Skin of body (tissue), 3 donors: ENCODE measurements at places on chromosomes 6 and 20. TPM values are rescaled to one million over a fixed set of nuclear protein-coding genes. Genes with fewer than 3 reads are reported as not detected.

GSTA4 gene
- total RNA-seq, result 47.8 TPM

DNA sequence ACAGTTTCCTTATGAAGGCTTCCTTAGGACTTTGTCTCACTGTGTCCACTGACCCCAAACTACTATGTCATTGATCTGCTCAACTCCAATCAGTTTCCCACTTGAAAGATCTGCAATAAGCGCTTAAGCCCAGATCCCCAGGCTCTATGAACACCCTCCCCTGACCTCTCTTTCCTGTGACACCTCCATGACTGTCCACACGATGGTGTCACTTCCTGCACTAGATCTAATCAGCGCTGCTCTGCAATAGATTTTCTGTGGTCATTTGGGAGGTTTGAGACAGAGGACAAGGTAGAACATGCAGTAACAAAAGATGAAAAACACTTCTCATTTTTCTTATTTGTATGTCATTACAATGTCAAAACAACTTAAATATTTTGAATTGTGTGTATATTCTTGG is 304.6 kb upstream of the AGPAT4 start:
- no peak for DNase-seq

FOXC1 gene
- 15.3 TPM for total RNA-seq

DNA sequence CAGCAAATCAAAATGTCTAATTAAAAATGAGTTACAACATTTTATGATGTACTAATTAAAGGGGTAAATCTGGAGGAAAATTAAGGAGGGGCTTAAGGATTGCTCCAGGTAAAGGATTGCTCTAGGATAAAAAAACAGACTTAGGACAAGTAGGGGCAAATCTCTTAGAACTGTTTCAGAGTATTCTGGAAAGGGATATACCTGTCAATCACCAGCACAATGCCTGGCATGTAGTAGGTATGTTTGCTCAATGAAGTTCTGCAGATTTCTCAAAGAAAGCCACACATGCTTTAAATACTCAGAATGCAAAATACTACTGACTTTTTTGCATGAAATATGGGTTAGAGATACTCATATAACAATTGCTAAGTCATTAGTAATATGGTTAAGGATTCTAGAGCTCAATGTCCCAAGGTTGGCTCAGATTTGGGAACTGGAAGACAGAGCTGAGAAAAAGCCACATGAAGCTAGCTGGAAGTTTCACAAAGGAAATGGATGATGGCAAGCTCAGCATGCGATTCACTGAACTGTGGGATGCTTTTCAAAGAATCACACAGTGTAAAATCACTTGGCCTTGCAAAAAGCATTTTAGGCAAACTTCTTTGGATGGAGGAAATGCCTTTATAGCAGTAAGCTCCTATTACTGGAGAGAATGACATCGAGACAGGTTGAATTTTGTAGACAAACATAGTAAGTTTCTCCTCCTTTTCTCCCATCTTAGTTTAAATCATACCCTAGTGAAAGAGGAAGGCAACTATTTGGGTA is 72.8 kb downstream of the MAP3K5 start:
- DNase-seq, result no peak

SNPH gene
- total RNA-seq, result 1.2 TPM

ATF6B gene
- total RNA-seq, result 23.1 TPM

DNA sequence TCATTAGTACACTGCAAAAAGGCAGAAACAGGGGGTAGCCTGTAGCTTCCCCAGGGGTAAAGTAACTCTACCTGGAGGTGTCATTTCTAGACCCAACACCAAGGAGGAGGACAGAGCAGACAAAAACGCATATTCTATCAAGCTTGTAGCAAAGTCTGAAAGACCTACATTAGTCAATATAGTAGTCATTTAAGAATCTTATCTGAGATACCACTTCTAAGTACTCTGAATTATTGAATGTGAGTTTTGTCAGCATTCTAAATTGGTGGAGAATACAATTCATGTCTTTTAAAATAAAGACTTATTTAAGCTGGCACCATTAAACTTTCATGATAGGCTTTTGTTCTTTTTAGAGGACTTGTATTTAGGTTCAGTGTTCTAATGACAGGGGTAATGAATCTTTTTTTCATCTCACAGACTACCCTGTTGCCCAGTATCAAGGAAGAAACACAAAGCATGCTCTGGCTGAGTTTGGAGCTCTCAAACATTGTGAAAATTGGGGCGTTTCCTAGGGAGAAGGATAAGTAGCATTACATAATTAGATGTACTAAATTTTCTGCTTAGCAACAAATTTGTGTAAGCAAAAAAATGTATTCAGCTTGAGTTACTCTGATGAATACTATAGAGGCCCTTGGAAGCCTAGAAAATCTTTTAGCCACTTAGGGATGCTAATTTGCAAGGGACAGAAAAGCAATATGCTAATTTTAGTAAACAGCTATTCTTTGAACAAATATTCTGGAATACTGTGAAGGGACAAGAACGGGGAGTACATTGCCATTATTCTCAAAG is 255.4 kb upstream of the HSF2 start:
- no peak for DNase-seq

PAX1 gene
- total RNA-seq, result 1.2 TPM

GRCh38 chr6:149476789-149477455 is 7.9 kb downstream of the ZC3H12D start:
- DNase-seq, result no peak

DNA sequence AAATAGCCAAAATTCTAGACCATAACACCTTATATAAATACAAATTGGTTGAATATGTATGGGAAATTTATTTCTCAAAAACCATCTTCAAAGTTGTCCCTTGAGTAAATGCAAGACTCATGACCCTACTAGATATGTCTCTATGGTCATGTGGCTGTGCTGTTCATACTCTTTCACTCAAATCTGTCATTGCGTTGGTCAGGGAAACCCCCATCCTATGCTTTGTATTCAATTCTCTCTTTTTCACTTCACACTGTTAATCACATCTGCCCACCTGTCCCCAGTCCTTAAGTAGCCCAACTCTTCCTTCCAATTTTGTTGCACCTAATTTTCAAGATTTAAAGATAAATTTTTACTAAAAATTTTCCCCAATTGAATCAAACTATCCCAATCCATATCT is 51.0 kb downstream of the RPS12 start:
- no peak for DNase-seq

ZC2HC1B gene
- total RNA-seq, result not detected

DNA sequence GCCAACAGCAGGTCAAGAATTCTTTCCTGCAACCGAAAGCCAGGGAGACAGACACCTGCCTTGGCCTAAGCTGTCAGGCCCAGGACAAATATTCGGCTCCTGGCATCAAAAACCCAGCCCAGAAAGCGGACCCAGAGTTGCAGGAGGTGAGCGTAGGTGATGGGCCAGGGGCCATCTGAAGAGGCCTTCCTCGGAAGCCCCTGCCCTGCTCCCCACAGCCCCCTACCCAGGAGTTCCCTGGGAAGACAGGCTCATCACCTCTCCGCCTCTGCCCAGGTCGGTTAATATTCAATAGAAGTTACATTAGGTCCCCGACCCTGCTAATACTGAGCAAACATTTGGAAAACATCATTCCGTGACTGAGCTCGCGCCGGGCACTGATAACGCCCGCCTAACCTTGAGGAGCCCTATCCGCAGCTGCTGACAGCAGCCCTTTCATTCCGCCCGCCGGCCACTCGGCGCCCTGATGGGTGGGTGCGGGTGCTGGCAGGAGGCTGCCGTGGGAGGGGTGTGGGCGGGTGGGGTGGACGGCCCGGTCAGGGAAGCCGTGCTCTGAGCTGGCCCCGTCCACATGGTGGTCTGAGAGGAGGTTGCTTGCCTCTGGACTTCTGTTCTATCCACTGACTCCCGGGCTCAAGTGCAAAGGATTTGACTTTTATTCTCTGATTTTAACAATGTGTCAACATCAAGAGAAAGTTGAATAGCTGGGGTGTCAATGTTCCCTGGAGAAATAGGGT is 55.7 kb downstream of the HNF4A start:
- no peak for DNase-seq

- DNase-seq, result no peak
These were observed 23.2 kb upstream of the UNC93A start for GRCh38 chr6:167267921-167268401.

DNA sequence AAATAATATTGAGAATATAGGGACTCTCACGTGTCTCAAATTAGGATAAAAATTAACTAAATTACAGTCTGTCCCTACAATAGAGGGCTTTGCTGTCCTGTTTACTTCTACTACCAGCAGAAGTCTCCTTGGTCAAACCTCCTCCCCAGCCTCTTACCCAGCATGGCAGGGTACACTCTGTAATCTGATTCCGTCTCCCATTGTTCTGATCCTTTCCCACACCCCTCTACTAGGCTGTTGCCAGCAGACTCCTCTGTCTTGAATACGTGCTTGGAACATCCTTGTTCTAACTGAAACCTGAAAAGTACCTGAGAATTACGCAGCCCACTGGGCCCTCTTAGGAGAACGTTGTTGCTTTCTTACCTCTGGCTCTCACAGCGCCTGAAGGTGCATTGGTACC is 112.2 kb upstream of the PREP start:
- DNase-seq, result no peak

SMIM8 gene
- 13.9 TPM for total RNA-seq

DNA sequence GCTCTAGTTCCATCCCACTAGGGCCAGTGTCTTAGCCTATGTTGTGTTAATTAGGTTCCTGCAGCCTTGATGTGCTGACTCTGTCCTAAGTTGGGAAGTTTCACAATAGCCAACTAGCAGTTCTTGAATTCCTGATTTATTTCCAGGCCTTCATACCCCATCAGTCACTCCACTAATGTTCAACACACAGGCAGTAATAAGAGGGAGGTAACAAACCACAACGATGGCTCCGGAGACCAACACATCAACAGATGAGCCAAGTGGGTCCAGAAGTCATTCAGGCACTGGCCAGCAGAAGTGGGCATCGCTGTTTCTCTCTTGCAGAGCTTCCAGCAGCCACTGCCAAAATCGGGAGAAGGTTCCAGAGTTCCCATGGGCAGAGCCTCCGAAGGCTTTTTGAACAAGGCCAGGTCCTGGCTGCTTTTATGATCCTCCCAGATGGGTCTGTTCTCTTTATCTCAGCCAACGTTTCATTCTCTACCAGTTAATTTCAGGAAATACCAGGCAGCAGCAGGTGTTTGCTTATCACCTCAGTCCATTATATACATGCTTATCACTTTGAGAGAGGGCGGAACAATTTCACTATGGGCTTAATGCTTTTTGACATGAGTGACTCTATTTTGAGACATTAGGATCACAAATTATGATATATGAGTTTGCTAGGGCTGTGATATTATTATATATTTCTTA is 48.5 kb upstream of the NOP56 start:
- no peak for DNase-seq

RFX6 gene
- not detected for total RNA-seq

- no peak for DNase-seq
These were observed 206.8 kb downstream of the TINAG start for GRCh38 chr6:54515013-54515412.

- DNase-seq, result no peak
These were observed 181.1 kb downstream of the BCKDHB start for GRCh38 chr6:80287607-80288006.
